ENCODE measurements at places on chromosomes 13 and 19.
A peak's percentile ranks its signal among the peaks of the same experiment; 100 is the strongest.

- DNase-seq = peak; percentile 72
Measured at GRCh38 chr19:8575467-8575997, 1.7 kb downstream of the MYO1F start.

GRCh38 chr19:32233091-32233490 lies 112.3 kb upstream of the ZNF507 start:
- DNase-seq = no peak

DNA sequence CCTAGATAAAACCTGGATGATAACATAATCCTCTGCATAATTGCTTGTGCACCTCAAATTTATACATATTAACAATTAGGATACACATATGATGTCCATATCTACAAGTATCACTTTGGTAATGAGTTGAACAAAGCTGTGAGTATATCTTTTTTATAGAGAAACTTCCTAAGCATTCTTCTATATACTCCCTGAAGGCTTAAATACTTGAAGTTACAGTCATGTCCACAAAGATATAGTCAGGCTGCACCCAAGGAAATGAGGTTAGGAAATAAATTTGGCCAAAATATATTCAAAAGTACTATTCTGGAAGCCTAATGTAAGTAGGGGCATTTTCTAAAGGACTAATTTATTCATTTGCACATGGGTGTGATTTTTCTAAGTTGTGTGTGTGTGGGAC lies 761.5 kb downstream of the PCDH9 start:
- DNase-seq = no peak

- DNase-seq = no peak
Measured at GRCh38 chr13:52463526-52463925, 8.2 kb downstream of the CKAP2 start.

DNA sequence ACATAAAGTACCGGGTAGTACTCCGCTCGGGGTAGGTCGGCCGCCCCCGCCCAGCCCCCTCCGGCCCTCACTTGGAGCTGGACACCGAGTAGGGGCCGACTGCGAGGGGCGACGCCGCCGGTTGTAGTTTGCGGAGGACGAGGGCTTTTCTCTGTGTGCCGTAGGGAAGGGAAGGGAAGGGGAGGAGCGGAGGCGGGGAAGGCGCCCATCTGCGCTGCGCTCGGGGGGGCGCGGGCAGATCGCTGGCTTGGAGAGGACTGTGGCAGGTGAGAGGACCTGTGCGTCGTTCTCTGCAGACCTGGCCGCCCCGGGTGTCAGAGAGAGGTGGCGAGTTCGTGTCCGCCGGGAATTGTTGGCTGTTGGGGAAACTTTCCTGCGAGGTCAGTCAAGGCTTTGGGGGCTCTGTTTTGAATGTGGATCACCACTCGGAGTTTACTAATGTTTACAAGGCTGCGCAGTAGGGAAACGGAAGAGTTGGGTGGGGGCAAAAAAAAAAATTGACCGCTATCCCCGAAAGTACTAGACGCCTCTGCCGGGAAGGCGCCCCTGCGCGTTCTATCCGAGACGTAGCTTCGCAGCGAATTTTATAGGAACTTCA lies 1.4 kb downstream of the ING1 start:
- peak; percentile 65 for DNase-seq

DNA sequence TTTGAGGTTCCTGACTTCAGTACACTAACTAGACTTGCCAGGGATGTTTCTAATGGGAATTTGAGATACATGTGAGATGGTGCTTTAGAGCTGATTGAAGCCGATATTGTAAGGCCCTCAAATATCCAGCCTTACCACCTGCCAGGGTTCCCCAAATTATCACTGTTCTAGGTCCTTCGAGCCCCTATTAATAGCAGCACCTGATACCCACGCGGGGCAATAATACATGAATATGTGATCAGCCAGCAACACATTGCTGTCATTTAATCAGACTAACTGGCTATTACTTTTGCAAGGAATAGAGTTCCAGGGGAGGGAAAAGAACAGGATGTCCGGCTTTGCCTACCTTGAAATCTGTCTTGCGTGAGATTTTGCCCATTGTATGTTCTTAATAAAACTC lies 5.1 kb downstream of the RGCC start:
- no peak for DNase-seq

- no peak for DNase-seq
Measured at GRCh38 chr19:4923276-4923747, 14.0 kb downstream of the UHRF1 start.

GRCh38 chr13:21771075-21771474 lies 100.2 kb downstream of the FGF9 start:
- no peak for DNase-seq

DNA sequence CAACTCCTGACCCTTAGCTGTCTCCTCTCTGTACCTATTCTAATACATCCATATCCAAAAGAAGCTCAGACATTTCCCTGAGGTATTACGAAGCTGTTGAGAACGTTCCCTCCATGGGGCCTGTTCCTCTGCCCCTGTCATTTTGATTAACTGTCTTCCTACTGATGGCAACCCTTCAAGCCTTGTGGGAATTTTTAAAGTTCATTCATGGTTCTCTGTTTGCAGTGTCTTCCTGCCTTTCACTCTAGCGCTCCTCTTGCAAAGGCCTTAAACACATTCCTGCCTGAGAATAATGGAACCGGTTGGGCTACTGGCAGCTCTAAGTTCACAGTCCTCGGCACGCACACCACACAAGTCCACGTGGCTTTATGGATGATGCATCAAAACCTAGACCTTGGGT lies 66.1 kb downstream of the LHFPL6 start:
- DNase-seq = no peak

GRCh38 chr13:41054212-41054877 lies 7.0 kb upstream of the WBP4 start:
- DNase-seq = peak; percentile 38

- DNase-seq = no peak
Measured at GRCh38 chr13:24671386-24672113, 8.7 kb upstream of the ATP12A start.

GRCh38 chr13:77810878-77811277 lies 107.8 kb downstream of the EDNRB start:
- DNase-seq = no peak

- peak; percentile 89 for DNase-seq
Measured at GRCh38 chr19:54464630-54465425, 1.2 kb upstream of the LENG9 start.

DNA sequence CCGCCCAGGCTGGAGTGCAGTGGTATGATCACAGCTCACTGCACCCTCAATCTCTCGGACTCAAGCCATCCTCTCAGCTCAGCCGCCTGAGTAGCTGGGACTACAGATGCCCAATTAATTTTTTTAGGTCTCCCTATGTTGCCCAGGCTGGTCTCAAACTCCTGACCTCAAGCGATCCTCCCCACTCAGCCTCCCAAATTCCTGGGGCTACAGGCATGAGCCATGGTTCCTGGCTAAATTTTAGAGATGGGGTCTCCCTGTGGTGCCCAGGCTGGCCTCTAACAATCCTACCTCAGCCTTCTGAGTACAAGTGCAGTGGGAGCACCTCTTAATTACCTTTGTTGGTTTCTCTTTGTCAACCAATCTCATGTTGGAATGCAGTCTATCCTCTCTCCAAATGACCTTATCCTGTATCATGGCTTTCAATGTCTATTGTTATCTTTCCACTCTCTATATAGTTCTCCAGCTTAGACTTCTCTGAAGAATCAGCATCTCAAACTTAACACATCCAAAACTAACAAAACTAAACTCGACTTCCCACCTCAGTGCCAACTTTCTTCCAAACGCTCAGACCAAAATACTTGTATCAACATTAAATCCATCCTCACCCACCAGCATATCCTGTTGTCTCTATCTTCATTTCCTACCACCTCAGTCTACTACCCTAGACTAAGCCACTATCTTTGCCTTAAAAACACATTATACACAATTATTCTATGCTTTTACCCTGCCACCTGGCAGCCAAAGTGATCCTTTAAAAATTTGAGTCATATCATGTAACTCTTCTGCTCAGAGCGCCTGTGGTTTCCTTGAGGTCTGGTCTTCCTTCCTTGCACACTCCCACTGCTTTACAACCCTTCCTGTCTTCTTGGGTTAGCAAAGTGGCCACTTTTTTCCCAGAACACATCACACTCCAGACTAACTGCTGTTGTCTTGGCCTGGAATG lies 6.7 kb downstream of the TPT1 start:
- DNase-seq = peak; percentile 65

DNA sequence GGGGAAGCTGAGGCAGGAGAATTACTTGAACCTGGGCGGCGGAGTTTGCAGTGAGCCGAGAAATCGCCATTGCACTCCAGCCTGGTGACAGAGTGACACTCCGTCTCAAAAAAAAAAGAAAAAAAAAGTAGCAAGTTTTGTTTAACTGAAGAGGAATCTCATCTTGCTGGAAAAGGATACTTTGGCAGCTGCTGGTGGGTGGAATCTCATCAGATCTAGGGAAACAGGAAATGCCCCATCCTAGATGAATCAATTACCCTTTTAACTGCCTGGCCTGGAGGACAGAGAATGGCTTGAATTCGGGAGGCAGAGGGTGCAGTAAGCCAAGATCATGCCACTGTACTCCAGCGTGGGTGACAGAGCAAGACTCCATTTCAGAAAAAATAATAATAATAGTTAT lies 8.4 kb downstream of the ZNF320 start:
- no peak for DNase-seq

Data from activated CD4-positive, alpha-beta memory T cell treated with anti-CD3 and anti-CD28 coated beads, Interleukin-2, amount 10 ng/mL, durations not matched to agents 7 days and 5 days (primary cell).